ENCODE measurements at places on chromosomes 11 and 22.

GRCh38 chr11:114399490-114400215 lies 658 bp downstream of the C11orf71 start:
- peak; percentile 46 for DNase-seq

GRCh38 chr22:38034278-38034882 lies 22.8 kb upstream of the PICK1 start:
- peak; percentile 76 for DNase-seq

DNA sequence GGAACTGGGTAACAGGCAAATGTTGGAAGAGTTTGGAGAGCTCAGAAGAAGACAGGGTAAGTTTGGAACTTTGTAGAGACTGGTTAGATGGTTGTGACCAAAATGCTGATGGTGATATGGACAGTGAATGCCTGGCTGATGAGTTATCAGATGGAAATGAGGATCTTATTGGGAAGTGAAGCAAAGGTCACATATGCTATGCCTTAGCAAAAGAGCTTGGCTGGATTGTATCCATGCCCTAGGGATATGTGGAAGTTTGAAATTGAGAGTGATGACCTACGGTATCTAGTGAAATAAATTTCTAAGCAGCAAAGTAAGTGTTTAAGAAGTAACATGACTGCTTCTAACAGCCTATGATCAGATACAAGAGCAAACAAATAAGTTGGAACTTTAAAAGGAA lies 17.8 kb downstream of the BBOX1 start:
- peak; percentile 42 for DNase-seq

GRCh38 chr11:129709801-129710398 lies 105.7 kb upstream of the TMEM45B start:
- no peak for DNase-seq

DNA sequence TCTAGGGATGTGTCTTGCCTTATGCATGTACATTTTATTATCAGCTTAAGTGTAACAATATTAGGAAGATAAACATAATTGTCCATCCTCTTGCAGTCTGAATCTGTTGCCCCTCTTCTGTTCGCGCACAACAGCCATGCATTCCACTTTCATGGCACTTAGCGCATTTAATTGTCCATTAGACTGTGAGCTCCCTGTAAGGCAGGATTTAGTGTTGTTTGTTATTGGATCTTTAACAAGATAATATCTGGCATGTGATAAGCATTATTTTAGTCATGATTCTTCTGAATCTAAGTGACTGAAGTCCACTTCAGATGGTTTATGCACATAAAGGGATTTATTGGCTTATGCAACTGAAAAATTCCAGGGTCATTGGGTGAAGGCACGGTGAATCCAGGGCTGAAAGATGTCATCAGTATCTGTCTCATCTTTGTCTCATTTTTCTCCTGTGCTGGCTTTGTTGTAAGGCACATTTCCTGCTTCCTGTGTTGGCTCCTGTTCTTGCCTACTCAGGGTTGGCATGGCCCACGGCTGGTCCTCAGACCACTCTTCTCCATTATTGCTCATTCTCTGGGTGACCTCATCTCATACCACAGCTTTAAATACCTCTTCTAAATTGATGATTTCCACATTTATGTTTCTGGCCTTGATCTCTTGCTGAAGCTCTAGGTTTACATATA lies 37.6 kb downstream of the ATXN10 start:
- DNase-seq = peak; percentile 94

DNA sequence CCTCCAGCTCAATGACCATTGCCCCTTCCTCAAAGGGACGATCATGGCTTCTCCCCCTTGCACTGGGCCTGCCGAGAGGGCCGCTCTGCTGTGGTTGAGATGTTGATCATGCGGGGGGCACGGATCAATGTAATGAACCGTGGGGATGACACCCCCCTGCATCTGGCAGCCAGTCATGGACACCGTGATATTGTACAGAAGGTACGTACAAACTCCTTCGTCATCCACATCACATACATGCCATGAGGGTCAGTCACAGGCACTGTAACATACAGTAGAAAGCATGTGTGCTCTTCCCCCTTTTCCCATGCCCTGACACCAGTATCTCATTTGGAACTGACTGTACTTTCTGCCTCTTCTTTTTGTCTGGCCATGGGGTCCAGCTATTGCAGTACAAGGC lies 4.0 kb downstream of the TAF10 start:
- DNase-seq = no peak

- no peak for DNase-seq
Measured at GRCh38 chr11:1630271-1630670, 696 bp downstream of the KRTAP5-5 start.

DNA sequence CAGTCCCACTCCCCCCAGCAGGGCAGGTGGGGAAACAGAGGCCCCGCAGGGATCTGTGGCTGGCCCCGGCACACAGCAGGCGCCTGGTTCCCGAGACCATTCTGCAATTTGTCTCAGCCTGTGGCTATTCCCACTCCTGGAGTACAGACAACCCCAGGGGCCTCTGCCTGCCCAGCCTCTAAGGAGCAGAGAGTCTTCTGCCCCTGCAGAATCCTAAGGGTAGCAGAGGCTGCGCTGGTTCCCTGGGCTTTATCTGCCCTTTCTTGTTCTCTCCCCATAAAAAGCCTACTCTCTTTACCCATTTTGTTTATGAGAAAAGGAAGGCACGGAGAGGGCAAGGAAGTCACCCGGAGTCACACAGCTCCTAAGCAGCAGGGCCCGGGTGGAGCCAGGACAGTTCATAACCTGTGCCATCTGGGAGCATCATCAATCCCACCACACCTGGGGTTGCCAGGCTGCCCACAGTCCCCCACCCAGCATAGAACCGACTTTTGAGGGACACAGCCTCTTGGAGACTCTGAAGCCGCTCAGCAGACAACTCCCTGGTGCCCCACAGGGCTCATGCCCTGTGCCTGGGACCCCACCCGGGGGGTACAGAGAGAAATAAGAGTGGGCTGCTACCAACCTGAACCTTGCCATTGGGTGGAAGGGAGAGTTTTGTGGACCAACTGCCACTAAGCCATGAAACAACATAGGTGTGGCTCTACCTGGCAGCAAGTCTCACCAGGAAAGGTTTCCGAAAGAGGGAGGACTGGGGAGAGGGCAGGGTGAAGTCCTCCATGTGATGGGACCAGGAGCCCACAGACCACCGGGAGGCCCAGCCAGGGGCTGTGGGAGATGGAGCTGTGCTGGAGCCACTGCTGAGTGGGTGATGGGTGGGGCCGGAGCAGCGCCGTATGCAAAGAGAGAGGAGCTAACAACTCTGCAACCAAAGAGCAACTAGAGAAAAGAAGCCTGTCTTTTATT lies 17.2 kb upstream of the LINC01488 start:
- no peak for DNase-seq

GRCh38 chr11:12890476-12890875 lies 118.6 kb upstream of the RASSF10 start:
- DNase-seq = no peak

GRCh38 chr11:93526346-93526633 lies 16.9 kb downstream of the SMCO4 start:
- no peak for DNase-seq

- no peak for DNase-seq
Measured at GRCh38 chr11:84310268-84310667, 1024.1 kb upstream of the CCDC90B start.

DNA sequence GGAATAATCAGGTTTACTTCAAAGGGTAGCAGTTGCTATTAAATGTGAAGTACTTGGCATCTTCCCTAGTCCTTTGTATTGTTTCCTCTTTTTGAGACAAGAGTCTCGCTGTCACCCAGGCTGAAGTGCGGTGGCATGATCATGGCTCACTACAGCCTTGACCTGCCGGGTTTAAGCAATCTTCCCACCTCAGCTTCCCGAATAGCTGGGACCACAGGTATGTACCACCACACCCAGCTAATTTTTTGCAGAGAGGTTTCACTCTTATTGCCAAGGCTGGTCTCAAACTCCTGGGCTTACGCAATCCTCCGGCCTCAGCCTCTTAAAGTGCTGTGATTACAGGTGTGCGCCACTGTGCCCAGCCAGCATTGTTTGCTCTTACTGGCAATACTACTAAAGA lies 36.2 kb upstream of the RAPSN start:
- no peak for DNase-seq

GRCh38 chr11:27444801-27445215 lies 27.8 kb downstream of the LGR4 start:
- peak; percentile 20 for DNase-seq

DNA sequence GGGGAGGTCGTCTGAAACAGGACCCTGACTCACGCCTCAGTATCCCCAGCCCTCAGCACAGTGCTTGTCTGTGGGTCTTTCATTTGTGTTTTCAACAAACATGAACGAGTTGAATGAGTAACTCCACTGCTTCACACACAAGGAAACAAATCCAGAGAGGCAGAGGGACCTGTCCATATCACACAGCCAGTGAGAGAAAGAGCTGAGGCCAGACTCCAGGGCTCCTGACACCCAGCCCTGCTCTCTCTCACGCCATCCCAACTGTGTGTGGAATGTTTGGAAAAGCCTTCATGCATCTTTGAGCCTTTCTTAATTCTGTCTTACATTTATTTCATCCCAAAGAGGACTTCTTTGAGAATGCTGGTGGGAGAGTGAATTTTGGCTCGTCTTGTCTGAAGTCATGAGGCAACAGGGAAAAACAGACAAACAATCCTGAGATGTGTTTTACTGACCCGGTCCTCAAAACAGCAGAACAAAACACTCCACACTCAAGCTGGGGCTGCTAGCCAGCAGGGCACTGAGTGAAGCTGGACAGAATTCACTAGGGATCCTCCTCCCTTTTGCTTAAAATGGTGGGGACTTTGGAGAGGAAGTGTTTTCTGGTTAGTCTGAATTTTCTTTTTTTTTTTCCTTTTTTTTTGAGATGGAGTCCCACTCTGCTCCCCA lies 19.7 kb upstream of the ALG8 start:
- DNase-seq = no peak

DNA sequence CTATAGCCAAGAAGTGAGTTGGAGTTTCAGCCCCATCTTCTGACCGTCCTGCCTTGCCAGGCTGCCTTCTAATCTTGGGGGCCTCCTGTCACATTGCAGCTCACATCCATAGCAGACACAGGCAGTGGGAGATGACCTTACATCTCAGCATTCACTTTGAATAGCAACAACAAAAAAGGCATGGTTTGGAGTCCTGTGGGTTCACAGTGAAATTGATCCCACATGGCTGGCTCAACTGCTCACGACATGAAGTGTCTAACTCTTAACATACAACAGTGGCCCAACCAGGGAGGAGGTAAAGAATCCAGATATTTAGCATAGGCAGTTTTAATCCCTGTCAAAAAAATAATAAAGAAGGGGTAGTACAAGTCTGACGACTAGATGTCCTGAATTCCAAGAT lies 38.1 kb downstream of the DBX1 start:
- DNase-seq = no peak

DNA sequence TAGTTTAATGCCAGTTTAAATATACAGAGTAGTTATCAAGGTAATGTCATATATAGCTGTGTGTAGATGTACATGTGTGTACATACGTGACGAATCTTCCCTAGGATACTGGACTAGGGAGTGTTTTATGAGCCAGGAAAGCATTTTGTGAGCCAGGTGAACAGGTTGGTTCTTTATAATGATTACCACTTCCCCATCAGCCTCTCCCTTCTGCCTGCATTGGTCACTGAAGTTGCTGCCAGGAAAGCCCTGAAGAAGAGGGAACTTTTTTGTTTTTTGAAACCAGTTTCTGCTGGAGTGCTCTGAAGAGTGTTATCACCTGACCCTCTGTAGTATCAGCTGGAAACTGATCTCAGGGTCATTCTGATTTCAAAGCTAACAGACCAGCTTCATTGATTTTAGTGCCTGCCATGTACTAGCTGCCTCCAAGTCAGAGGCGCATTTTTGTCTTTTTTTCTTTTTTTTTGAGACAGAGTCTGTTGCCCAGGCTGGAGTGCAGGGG lies 14.2 kb upstream of the ST14 start:
- DNase-seq = peak; percentile 24

DNA sequence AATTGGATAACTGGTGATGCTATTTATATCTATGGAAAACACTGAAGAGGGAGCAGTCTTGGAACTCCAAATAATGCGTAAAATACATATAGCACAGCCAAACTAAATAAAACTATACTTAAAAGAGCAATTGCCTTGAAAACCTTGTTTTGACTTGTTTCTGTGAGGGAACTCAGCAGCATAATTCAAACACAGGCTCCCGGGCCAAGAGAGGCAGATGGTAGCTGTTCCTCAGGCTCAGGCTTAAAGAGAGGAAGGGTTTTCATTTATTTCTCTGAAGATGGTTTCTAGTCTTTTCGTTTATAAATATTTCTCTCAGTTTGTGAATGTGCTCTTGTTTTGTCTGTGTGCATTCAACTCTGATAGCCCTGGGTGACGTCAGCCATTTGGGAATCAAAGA lies 82.4 kb downstream of the FANCF start:
- DNase-seq = no peak

- DNase-seq = no peak
Measured at GRCh38 chr22:43435851-43436811, 24.3 kb downstream of the MPPED1 start.

DNA sequence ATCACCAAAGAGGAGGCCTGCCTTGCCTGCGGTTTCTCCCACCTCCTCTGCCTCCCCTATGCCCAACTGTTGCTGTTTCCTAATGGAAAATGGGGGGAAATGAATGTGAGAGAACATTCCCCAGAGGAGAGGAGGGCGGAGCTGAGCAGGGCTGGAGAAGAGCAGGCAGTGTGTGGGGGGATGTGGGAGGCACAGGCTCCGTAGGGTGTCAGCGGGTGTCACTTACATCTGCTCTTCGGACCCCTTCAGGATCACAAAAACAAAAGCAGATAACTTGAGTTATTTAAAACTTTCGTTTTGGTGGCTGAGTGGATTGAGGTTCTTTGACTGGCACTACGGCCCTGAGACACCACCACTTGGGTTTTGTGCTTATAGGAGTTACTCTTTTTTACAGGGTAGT lies 93.8 kb downstream of the CEP164 start:
- DNase-seq = no peak

DNA sequence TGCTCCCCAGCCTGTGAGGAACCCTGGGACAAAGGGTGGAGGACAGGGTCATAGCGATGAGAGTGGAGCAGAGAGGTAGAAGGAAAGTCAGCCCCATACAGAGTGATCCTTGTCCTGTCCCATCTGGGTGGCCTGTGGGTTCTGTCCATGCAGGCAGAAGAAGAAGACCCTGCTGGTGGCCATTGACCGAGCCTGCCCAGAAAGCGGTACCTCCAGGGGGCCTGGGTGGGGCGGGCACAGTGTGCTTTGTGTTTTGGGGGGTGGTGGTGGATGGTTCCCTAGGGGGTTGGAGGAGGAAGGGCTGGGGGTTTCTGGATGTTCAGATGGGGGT lies 7.9 kb downstream of the SIDT2 start:
- DNase-seq = no peak

DNA sequence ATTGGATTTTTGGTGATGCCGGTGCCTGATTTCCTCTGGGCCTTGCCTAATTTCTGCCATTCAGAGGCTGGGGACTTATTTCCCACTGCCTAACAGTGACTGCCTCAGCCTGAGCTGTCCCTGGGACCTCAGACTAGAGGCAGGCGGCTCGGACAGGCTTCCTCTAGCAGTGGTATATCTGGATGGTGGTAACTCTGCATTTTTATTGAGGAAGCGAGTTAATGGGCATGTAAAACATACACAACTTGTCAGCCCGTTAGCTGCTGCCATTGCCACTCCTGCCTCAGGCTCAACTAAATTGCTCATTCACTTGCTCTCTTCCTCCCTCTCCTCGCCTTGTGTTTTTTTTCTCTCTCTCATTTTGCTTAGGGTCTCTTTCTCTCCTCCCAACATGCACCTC lies 561.6 kb downstream of the BUD13 start:
- no peak for DNase-seq

GRCh38 chr11:118657709-118658428 lies 21.6 kb downstream of the TREH start:
- no peak for DNase-seq

- DNase-seq = no peak
Measured at GRCh38 chr22:28282405-28283067, 363.5 kb upstream of the PITPNB start.

- DNase-seq = no peak
Measured at GRCh38 chr11:117701781-117702180, 95.2 kb downstream of the DSCAML1 start.
